ENCODE measurements at places on chromosomes 2 and 18.

DNA sequence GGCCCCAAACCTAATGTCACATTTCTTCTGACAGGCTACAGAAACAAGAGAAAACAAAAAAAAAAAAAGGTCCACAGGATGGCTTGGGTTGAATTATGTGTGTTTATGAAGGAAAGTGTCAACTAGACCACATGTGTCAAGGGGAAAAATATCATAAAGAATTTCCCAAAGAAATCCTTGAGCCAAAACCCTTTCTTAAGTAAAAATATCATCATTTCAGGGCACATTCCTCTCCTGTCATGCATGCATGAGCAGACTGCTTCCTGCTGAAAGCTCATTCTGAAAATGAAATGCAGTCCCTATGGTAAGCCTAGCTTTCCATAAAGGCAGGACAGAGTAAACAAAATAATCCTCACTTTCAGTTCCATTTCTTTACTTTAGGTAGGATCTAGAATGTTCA, 85.7 kb upstream of the RBBP8 start:
- no peak for DNase-seq

DNA sequence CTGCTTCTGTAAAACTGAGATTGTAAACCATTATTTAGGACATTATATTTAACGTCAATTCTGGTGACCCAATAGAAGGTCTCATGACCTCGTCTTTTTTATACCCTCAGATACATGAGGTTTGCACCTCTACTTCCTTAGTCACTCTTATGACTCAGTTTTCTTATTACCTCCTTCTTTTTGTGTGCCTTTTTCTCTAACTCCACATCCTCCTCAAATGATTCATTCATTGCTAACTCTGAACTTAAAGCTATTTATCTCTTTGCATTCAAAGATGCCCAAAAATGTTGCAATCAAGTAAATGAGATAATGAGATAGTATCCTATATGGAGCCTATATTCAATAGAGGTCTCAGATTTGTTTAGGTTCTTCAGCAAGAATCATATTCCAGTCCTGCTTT, 121.0 kb upstream of the KYNU start:
- no peak for DNase-seq

DNA sequence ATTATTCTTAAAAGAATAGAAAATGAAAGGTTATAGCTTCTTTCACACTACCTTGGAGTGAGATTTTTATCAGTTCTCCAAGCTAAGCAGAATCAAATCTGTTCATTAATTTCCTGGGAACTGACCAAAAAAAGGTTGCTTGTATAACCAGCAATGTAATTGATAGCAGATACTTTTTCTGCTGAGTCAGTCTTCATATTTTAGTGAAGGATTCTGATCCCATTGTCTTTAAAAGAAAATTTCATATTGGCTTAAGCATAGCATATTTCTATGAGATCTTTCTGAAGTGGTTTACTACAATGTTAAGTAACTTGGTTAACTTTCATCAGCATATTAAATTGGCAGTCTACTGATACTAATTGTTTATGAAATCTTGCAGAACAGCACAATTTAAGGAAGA, 338.0 kb downstream of the TMX3 start:
- DNase-seq, result no peak

- no peak for DNase-seq
Observed at GRCh38 chr2:241535871-241536655, 22.5 kb upstream of the BOK start.

- no peak for DNase-seq
Observed at GRCh38 chr18:6942742-6943141, 174.9 kb downstream of the LAMA1 start.
